Astrocyte of the spinal cord (primary cell): ENCODE measurements at places on chromosomes 12 and 14.

DNA sequence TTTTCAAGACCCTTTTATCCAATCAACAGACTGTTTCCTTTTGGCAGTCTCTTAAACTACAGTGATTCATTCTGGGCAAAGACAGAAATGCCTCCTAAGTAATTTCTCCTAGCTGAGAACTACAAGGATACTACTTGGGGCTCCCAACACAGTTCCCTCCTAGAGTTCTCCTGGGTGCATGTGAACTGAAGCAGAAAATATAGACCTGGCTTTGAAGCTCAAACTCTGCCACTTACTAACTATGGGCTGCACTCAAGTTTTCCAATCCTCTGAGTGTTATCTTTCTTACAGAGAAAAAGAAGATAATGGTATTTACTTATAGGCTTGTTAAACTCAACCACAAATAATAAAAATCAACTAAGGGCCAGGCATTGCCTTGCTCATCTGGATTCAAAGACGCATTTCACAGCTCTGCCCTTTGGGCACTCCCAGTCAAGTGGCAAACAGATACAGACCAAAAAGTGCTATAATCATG lies 97.6 kb downstream of the EFCAB11 start:
- DNase-seq, result peak; percentile 52

GRCh38 chr14:57686304-57686703 lies 179.6 kb downstream of the SLC35F4 start:
- DNase-seq, result no peak

- DNase-seq, result no peak
Observed at GRCh38 chr14:88482524-88482923, 72.3 kb downstream of the PTPN21 start.

DNA sequence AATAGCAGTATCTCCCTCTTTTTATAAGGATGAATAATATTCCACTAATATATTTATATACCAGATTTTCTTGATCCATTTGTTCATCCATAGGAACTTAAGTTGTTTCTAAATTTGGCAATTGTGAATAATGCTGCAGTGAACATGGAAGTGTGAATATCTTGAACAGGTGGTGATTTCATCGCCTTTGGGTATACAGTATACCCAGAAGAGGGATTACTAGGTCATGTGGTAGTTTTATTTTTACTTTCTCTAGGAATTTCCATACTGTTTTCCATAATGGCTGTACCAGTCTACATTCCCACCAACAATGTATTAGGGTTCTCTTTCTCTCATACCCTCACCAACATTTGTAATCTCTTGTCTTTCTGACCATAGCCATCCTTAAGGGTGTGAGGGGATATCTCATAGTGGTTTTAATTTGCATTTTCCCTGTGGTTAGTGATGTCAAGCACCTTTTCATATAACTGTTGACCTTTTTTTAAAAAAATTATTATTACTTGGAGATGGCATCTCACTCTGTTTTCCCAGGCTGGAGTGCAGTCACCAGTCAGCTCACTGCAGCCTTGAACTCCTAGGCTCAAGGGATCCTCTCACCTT lies 20.5 kb downstream of the PPHLN1 start:
- no peak for DNase-seq

- no peak for DNase-seq
Observed at GRCh38 chr12:7034464-7034863, 16.2 kb upstream of the LPCAT3 start.

- no peak for DNase-seq
Observed at GRCh38 chr14:101736585-101736984, 24.9 kb upstream of the PPP2R5C start.

- DNase-seq, result no peak
Observed at GRCh38 chr12:93862424-93862823, 185.2 kb downstream of the CRADD start.

GRCh38 chr14:63685401-63685800 lies 42.5 kb downstream of the SGPP1 start:
- DNase-seq, result no peak

DNA sequence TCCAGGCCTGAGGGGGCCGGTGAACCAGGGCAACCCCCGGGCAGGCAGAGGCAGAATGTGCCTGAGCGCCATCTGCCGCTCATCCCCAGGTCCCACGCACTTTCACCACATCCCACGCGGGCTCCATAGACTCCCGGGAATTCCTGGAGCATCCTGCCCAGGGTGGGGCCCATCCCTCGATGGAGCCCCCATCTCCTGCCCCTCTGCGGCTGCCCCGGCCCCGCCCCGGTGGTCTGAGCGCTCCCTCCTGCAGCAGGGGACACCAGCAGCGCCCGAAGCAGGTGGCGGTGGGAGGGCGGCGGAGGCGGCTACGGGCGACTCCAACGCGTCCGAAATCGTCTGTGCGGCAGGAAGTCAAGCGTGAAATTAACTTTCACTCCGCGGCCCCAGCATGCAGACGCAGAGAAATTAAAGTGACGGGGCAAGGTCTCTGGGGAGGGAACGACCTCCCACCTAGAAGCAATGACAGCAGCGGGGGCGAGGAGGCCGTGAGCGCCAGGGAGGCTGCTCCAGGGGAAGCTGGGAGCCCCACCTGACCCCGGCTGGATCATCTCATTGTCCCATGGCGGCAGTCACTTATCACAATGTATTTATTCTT lies 122.2 kb downstream of the NCOR2 start:
- no peak for DNase-seq

DNA sequence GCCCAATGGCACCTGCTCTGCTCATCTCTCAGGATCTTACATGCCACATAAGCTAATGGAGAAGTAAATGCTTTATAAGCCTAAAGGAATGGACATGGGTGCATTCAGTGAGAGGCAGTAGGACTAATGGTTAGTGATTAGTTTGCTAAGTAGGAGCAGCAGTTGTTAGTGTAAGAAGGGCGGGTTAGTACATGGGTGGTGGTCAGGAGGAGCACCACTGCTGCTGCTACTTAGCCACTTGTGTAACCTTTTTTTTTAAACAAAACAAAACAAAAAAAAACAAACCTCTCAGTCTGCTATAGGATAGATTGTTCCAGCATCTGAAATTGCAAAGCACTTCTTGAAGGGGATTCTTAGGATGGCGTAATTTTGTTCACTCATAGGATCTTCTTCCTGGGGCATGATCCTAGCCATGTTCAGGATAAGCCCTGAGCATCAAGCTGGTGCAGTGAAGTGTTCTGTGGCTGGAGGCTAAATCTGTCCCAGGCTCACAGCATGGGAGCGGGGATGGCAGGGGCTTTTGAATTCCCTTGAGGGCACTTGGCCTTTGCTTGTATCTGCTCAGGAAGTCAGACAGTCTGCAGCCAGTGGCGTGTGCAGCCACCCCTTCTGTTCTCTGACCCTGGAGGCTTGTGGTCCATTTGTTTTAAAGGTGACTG lies 63.6 kb downstream of the CHST11 start:
- DNase-seq, result no peak

- DNase-seq, result no peak
Observed at GRCh38 chr12:58703866-58704265, 216.4 kb downstream of the LRIG3 start.

GRCh38 chr14:36091096-36091495 lies 85.4 kb downstream of the PTCSC3 start:
- DNase-seq, result peak; percentile 94

- peak; percentile 47 for DNase-seq
Observed at GRCh38 chr14:51167587-51168214, 72.3 kb upstream of the TMX1 start.

- DNase-seq, result no peak
Observed at GRCh38 chr14:105894125-105894977, 368.0 kb downstream of the TMEM121 start.

DNA sequence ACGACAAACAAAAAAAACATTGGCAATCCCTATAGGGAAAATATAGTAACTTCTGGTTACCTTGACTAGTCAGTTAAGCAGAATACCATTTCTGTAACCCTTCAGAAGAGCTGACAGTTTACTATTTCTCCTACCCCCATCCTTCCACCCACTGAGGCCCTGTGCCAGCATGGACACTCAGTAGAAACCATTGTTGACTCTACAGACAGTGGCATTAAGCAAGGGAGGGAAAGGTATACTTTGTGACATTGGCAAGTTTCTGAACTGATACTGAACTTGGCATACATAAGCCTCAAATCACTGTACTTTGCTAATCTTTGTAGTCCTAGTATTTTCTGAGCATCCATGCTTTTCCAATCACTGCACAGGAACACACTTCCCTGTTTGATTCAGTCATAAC lies 33.4 kb upstream of the VSX2 start:
- DNase-seq, result no peak

DNA sequence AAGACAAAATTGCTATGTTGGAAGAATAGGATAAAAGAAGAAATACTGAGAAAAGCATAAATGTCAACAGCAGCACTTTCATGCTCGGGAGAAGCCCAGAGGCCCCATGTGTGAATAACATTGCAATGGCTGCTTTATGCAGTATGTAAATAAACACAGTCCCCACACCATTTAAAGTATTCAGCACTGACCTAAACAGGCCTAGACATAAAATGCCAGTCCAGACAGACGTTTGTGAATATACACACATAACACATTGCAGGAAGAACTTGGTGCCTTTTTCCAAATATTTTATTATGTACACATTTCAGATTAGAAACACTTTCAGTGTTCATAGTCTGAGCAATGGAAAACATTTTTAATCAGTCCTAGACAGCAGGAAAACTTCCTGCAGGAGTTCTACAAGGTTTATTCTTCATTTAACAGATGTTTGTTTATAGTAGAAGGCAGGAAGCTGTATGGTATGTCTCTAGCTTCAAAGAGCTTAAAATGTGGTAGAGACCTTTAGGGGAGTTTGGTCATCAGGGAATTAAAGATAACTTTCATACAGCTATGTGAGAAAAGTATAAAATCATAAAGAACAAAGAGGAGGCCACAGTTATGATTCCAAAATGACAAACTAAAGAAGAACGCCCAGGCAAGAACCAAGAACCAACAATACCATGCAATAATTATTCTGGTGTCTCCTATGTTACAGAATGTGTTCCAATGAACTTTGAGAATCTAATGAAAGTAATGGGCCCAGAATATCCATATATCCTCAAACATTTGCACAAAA lies 30.6 kb upstream of the SLC38A2 start:
- DNase-seq, result peak; percentile 67

GRCh38 chr12:65593239-65593701 lies 231.0 kb upstream of the HMGA2 start:
- DNase-seq, result no peak

DNA sequence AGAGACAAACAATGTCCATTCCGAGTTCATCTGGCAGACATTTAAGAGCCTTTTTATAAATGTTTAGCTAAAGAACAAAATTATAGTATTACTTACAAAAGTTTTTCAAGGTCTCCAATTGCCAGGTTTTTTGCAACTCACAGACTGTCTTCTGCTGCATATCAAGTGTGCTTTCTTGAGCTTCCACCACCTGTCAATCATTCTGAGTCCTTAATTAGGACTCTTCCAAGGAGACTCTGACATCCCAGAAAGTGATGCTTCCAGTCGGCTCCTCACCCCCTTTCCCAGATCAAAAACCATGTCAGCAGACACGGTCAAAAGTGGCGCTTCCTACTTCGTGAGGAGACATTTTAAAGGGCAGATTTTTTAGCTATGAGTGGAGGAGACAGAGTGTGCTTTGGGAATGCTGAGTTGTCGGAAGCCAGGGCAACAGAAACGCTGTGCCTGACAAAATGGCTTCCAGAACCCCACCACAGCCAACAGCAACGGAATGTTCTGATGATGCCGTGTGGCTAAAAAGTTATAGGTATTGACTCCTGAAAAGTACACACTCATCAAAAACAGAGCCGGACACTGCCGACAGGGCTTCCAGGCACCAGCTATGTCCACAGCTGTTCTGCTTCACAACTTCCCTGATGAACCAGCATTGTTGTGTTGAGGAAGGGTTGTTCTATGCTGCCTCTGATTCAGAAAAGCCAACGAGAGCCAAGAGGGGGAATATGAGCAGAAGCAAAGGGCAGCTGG lies 116.1 kb upstream of the SLC35F4 start:
- DNase-seq, result no peak

DNA sequence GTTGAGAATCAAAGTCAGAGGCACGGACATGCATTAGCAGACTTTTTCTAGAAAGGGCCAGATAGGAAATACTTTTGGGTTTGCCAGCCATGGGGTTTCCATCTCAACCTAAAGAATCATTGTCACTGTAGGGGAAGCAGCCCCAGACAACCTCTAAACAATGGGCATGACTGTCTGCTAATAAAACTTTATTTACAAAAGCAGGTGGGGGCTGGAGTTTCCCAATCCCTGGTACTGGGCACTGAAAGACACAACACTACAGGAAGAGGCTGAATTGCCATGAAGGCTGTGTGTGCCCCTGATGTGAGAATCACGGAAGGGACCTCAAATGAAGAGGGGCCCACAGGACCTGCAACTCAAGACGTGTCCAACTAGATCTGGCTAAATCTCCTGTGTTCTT lies 62.0 kb upstream of the GPR68 start:
- DNase-seq, result no peak

- no peak for DNase-seq
Observed at GRCh38 chr14:77161011-77161410, 19.4 kb upstream of the ZDHHC22 start.

DNA sequence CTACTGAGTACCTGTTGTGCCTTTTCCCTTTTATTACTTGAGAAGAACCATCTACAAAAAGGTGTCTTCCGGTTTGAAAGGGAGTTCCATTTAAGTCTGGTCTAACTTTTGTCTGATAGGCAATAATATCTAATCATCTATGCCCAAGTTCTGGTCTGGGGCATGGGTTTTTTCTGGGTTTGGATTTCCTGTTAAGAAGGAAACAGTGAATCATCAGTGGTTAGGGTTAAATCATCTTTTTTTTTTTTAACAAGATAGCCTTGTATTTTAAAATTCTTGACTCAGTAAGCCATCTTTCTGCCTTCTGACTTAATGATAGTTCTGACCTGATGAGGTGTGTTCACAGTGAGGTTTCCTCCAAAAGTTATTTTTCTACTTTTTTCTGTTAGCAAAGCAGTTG lies 29.3 kb upstream of the CPNE8 start:
- peak; percentile 6 for DNase-seq

DNA sequence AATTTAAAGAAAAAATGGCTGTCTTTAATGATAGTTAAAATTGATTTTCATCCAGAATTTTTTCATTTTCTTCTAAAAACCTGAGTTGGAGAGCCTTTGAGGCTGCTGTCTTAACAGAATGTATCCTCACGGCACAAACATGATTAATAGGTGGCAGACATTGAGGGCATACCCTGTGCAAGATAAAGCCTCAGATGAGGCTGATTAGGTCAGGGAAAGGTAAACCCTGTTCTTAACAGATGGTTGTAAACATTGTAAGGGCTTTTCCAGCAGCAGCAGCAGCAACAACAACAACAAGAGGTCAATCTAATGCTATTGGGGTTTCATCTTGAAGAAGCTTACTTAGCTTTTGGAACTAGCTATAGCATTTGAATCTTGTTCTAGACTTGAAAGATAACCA lies 17.4 kb downstream of the GNG2 start:
- no peak for DNase-seq

- no peak for DNase-seq
Observed at GRCh38 chr12:123384318-123384993, 524 bp downstream of the KMT5A start.

DNA sequence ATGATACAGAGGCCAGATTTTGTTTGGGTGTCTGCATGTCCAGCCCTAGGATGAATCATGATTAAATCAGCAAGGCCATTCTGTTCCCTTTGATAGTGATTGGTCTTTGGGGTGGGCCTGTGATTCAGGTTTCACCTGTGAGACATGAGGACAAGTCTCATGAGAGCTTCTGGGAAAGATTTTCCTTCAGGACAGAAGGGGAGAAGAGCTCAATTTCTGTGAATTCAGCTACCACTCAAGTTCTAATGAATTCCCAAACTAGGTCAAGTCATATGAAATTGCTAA lies 73.4 kb downstream of the ZNF664 start:
- no peak for DNase-seq
